NCI-H1930 (cell line): ENCODE measurements at places on chromosomes 12 and 14.

DNA sequence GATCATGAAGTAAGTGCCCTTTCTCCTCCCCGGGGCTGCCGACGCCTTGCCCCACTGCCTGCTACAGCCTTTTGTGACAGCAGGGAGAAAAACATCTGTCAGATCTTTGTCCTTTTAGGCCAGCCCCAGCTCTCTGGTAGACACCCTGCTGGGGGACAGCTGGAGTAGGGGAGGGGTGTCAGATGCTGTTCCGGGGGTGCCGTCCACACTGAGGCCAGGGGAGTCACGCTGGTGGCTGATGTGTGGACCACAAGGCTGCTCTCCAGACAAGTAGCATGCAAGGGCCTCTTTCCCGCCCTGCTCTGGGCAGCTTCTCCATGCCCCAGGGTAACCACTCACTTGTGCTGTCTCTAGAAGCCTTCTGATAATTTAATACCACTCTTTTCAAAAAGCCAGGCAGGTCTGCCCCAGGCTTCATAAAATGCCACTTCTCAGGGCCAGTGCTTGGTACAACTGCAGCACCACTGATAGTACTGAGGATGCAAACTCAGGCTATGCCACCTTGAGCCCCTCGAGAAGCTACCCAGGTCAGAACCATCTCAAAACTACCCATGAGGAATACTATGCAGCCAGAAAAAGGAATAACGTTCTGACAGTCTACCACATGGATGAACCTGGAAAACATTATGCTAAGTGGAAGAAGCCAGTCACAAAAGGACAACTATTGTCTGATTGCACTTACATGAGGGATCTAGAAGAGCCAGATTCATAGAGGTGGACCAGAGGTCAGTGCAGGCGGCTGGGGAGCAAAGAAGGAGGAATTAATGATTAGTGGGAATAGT, 66.0 kb upstream of the RIN3 start:
- DNase-seq, result no peak

GRCh38 chr12:2974560-2974971, 15.4 kb downstream of the TEAD4 start:
- DNase-seq, result no peak

DNA sequence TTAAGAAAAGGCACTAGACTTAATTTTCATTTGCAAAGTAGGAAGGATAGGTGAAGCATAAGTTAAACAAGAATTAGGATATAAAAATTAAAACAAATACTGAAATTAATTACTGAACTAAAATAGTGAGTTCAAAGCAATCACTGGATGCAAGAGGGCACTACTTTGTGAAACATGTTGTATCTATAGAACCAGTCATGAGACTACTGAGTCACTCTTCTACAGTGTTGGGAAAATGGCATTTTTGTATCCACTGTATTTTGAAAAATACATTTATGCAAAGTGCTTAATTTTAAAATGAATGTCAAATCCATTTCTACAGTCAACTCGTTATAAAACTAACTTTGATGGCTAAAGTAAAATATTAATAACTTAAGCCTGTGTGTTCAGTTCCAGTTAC, 47.9 kb downstream of the SEL1L start:
- no peak for DNase-seq

- peak; percentile 58 for DNase-seq
Measured at GRCh38 chr12:12349711-12350665, at the start of gene MANSC1. Gene MANSC1, minus strand, starts transcription at chr12:12350242. Its CDS starts 6,928 bp downstream, at chr12:12343314.

GRCh38 chr14:26820572-26820971, 222.7 kb upstream of the NOVA1 start:
- no peak for DNase-seq

DNA sequence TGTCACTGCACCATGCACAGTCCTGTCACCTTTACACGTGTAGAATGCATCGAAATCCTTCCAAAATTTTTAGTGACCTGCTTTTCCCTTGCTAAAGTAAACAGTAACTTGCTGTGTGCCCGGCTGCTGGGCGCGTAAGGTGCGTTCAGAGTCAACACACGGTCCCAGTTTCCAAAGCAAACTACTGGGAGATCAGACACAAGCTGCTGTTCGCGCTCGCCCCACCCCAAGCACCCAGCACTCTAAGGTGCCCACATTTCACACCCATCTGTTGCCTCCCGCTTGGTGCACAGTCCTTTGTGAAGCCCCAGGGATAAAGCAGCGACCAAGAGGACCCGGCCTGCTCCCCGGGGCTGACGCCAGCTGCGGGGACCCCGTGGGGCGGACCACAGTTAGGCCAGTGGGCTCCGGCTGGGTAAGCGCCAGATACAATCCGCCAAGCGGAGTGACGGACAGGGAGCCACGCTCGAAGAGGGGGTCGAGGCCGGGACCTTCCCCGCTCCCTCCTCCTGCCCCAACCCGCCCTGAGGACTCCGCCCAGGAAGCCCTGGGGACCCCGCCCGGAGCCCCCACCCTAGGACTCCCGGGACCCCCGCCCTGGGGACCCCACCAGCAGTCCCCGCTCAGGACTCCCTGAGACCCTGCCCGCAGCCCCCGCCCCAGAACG, 633 bp downstream of the STX2 start:
- no peak for DNase-seq

- no peak for DNase-seq
Measured at GRCh38 chr12:57099047-57099714, 10.3 kb downstream of the NAB2 start.

DNA sequence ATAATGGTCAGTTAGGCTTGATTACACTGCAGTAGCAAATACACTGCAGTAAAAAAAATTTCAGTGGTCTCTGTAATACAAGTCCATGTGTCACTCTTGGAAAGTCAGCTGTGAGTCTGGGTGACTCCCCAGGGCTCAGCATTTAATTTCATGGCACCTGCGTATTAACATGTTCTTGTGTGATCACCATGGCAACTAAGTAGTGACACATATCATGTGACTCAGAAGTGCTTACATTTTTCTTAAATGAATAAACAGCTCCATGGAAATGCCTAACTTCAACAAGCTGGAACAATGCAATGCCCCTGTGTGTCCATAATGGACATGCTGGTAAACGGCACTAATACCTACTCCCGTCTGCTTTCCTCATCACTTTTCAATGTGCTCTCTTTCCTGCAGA, 88.5 kb upstream of the ANO4 start:
- DNase-seq, result peak; percentile 28

DNA sequence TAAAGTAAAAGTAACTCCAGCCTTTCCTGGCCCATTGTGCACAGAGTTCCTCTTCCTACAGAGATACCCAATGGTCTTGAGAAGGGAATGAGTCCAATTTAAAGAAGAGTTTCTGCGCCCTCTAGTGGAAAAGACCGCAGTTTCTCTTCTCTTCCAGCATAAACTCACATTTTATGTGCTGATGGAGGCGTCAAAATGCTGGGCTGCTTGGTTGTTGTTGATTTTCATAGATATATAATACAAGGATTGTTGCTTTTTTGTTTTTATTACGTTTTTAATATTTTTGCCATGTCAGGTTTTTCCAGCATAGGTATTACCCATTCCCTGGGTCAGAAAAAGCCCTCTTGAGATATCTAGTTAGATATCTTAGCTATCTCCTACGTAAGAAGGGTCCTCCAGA, 356.9 kb upstream of the STXBP6 start:
- no peak for DNase-seq

DNA sequence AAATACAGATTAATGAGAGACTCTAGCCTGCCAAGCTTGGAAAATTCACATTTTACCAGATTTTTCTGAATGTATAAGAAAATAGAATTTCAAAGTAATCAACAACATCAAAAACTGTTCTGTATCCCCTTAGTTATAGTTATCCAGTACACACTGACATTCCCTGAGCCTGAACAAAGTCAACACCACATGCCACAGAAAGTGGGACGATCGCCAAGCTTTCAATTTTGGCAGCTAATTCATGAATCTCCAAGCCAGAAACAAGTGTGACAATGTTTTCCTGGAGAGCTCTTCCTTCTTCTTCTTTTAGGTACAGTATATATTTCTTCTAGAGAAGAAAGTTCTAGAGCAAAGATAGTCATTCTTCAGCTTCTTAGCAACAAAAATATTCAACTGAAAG, 290.2 kb downstream of the PRKD1 start:
- DNase-seq, result no peak

DNA sequence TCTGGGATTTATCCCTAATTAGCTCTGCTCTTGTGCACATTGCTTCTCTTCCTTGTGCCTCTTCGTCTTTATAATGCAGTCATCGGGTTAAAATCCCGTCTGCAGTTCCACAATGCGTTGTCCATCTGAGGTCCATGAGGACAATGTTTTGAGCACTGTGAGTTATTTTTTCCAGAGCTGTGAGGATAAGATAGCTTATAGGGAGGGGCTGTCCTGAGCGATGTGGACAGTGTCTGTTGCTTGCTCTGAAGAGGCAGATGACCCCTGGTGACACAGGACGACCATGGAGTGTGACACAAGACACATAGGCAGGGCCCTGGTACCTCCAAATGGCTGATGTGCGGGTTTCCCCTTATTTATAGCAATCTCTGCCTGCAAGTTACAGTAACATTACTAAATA, 132.5 kb downstream of the SMOC1 start:
- no peak for DNase-seq

GRCh38 chr12:75361408-75361807, 26.9 kb downstream of the GLIPR1L1 start:
- DNase-seq, result no peak

GRCh38 chr12:116213014-116213413, 64.5 kb downstream of the MED13L start:
- no peak for DNase-seq

- no peak for DNase-seq
Measured at GRCh38 chr12:26303418-26303817, 108.0 kb downstream of the SSPN start.

GRCh38 chr12:54598970-54599369, 10.5 kb upstream of the PPP1R1A start:
- DNase-seq, result no peak

- DNase-seq, result no peak
Measured at GRCh38 chr14:103089386-103090335, 4.9 kb upstream of the EXOC3L4 start.

- DNase-seq, result no peak
Measured at GRCh38 chr14:30211326-30211725, 283.7 kb upstream of the PRKD1 start.

- DNase-seq, result no peak
Measured at GRCh38 chr14:104297721-104298401, 159.5 kb downstream of the KIF26A start.

DNA sequence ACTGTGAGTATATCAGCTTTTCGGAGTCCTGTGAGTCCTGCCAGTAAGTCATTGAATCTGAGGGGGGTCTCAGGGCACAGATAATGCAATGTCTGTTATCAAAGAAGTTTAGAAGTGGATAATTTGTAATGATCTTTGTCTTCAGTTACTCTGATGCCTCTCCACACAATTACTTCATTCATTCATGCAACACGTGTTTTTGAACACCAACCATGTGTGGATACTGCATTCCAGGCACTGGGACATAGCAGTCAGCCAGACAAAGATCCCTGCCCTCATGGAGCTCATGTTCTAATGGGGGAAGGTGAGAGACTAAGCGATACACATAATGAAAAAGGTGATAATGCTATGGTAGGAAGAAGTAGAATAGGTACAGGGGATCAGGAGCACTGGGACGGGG, 60.8 kb upstream of the SCN8A start:
- no peak for DNase-seq

DNA sequence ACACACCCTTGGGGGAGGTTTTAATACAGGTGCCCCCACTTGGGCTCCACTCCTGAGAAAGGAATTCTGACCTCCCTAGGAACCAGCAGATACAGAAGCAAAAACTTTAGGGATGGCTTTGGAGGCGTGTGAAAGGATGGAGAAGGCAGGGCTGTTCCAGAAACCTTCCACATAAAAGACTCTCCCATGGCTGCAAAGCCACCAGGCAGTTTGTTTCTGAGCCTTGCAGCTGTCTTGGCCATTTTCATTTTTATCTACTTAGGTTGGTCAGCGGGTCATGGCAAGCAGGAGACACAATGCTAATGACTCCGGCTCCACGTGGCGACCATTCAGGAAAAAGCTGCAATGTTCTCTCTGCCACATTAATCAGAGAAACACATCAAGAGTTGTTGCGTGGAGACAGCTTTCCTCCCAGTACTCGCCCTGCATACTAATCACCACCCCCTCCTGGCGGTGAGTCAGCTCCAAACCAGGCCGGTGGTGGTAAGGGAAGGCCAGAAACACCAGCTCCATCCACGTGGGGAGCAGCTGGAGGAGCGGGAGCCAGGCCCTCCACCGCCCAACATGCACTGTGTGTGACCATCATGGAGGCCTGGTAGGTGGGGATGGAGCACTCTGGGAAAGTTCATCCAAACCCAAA, 30.9 kb upstream of the IRF2BPL start:
- no peak for DNase-seq

DNA sequence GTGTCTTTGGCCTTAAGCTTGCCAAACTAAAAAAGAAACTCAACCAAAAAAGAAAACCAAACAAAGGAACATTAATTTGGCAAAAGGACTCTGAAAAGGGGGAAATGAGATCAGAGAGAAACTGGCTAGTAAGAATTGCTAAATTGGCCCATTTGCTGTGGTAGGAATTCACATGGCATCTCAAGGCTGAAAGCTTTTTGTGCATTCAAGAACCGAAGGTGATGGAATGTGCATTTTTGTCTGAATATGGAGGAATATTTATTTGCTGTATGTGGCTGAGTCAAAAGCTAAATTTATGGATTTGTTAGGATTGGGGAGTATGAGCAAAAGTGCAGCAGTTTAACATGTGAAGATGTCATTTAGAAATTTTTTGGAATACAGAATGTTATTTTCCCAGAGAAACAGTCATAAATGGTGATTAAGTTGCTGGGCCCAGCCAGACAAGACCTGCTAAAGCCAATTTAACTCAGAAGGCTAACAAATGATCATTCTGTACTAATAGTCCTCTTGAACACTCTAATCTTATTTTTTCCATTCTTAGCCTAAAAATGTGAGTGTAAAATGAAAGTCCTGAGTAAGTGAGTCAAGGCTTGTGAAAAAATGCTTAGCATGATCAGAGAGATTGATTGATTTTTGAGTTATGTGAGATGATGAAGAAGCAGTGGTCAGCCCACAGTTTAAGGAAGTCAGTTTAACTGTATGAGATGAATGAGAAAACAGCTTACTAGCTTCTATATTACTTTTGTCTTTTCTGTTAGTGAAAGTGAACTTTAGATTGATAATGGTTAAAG, 94.1 kb downstream of the ANO6 start:
- no peak for DNase-seq

- peak; percentile 32 for DNase-seq
Measured at GRCh38 chr12:63802012-63802608, 22.4 kb downstream of the RXYLT1 start.

DNA sequence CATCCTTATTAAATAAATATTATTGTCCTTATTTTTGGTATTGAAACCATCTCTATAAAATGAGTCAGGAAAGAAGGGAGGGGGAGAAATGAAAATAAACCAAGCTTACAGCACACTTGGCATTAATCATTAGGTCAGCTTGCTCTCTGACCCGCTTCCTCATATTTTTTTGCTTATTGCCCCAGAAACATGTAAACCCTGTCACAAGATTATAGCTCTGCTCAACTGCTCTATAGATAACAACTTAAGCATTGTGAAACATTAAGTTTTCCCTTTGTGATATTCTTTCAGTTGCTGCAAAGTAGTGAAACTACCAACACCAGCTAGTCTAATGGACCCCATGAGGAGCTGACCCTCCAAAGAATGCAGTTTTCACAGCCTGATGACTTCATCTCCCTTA, 819.5 kb downstream of the SLC16A7 start:
- no peak for DNase-seq
